ENCODE measurements at places on chromosomes 2 and 18.

DNA sequence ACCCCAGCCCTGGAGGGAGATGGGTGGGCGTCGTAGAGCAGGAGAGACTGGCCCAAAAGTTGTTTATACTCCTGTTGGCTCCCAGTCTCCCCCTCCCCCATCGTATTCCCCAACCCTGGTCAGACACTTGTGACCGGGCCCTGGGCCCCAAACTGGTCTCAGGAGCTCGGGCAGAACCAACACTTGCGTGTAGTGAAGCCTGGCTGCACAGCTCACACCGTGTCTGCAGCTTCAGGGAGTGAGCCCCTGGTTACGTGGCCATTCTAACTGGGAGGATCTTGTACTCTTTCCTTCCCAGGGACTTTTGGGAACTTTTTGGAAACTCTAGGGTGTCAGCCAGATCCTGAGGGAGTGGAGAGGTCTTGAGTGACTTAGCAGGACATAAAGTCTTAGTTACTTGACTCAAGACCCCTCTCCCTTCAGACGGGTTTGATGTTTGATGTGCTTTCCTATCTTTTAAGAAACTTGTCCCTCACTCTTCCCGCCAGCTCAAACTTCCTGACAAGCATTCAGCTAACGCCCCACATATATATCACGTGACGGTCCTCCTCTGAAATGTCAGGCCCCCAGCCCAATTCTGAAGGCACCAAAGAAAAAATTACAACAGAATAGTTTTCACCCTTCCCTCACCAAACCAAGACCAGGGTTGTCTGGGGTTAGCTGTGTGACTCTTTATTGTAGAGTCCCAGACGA lies 2.3 kb downstream of the PKDCC start:
- DNase-seq: no peak

DNA sequence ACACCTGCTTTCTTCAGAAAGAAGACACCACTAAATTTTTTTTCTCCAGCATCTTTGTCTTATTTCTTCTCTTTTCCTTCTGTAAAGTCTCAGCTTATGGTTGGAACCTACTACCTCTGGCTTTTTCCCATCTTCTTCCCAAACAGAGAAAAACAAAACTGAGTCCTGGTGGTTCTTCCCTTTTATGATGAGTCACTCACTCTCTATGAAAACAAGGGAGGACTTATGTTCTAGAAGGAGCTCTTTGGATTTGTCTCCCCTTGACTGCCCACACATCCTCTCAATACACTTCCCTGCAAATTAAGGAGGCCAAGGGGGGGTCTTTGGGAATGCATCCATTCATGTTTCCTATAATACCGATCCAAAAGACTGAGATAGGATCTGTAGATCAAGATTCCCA lies 22.1 kb upstream of the MEIS1 start:
- no peak for DNase-seq

GRCh38 chr2:63788071-63788470 lies 53.6 kb upstream of the UGP2 start:
- no peak for DNase-seq

- no peak for DNase-seq
These were observed 992.7 kb downstream of the BCL11A start for GRCh38 chr2:59560769-59561168.

DNA sequence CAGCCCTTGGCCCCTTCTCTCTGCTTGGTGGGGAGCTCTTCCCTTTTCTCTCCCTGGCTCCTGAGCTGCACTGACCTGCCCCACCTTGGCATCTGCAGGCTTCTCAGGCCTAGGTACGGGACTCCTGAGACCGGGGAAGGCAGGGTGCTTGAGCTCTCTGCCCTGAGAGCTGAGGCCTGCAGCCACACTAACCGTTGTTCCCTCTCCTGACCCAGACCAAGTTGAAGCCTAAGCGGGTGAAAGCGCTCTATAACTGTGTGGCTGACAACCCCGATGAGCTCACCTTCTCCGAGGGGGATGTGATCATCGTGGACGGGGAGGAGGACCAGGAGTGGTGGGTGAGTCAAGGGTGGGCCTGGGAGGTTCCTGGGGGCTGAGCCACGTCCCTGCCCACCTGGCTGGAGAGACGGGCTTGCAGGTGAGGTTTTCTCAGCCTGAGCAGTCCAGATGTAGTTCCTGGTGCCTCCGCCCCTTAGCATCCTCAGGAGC lies 22.2 kb downstream of the ITGB1BP1 start:
- no peak for DNase-seq

DNA sequence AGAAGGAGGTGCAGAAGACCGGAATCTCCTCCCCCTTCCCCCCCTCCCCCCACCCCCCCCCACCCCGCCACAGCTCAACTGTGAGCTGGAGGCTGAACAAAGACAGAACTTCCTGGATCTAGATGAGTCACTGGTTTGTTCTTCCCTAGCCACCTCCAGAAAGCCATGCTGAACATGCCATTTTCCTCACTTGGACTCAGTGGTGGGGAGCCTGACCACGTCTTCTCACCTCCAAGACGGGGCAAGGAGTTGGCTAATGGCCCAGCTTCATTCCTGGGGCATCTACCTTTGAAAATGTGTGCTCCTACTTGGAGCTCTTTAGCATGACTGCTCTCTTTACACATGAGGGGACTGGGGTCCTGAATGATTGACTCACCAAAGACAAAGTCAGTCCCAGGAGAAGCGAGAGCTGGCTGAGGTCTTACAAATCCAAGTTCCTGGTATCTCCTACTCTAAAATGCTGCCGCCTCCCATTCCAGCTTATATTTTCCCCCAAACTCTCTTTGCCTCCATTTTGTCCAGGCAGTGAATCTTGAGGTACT lies 22.6 kb upstream of the FZD5 start:
- DNase-seq: no peak

DNA sequence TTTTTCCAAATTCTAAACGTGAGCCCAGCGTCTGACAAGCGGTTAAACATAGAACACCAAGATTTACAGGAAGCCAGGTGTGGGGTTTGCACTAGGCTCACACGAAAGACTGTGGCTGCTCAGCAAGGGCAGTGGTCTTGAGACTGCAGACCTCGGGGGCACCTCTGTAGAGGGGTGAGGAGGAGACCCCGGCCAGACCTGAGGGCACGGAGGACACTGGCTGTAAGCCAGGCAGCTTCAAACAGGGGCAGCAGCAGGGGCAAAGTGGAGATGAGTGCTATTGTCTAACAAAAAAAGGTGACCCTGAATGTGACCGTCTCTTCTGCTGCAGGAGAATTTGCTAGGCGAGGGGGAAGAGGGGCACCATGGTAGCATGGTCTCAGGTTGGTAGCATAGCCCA lies 140.3 kb downstream of the CYP26B1 start:
- no peak for DNase-seq

GRCh38 chr2:26989156-26989555 lies 18.7 kb downstream of the MAPRE3 start:
- no peak for DNase-seq

- DNase-seq: no peak
These were observed 32.1 kb upstream of the SIGLEC15 start for GRCh38 chr18:45793264-45793965.

GRCh38 chr2:222887124-222887523 lies 26.3 kb downstream of the ACSL3 start:
- DNase-seq: no peak

GRCh38 chr2:219542931-219543595 lies 546 bp downstream of the CHPF start:
- DNase-seq: no peak

DNA sequence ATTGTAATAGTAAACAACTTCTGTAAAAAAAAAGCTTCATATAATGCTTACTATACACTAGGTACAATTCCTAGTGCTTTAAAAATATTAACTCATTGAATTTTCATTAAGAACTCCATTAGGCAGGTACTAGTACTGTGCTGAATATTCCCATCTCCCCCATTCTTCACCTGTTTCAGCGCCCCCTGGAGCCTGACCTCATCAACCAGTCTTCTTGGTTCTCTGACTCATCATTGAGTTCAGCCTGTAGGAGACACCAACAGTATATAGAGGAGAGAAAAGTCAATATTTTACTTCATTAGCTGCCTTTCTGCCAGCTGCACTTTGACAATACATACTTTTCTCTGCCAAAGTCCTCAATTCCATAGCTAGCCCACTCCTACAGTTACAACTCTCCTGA lies 1009.9 kb upstream of the KLHL29 start:
- DNase-seq: no peak

GRCh38 chr18:61765097-61765496 lies 127.7 kb downstream of the RNF152 start:
- DNase-seq: no peak

- no peak for DNase-seq
These were observed 2.0 kb downstream of the YPEL5 start for GRCh38 chr2:30148850-30149249.

GRCh38 chr18:62938006-62938405 lies 222.7 kb downstream of the PHLPP1 start:
- DNase-seq: no peak

DNA sequence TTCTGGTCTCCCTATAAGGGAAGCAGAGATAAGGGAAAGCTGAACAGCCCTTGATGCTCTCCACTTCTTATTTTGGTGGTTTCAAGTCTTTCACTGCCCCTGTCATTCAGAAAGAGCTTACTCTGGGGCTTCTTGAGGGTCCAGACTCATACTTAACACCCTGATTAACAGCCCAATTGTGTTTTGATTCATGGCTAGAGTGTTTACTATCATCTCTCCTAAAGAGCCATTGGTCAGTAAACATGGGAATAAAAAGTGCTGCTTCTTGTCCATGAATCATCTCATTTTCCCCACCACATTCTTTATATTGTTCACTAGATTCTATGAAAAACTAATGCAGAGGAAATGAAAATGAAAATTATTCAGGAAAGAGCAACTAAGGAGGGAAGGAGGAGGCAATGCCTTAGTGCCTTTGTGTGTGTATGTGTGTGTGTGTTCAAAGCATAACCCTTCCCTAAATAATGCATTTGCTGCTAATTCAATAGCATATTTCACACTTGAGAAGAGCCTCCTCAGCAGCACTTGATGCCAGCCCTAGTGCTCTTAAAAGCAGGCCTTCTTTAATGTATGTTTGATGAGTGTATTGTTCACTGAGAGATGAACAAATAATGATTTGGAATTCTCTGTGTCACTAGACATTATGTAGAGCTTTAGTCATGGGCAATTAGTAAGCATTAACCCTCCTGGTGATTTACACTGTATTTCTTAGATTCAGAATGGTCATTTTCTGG lies 63.5 kb downstream of the DCC start:
- DNase-seq: no peak

- no peak for DNase-seq
These were observed 222.8 kb downstream of the SOX11 start for GRCh38 chr2:5914811-5915611.

DNA sequence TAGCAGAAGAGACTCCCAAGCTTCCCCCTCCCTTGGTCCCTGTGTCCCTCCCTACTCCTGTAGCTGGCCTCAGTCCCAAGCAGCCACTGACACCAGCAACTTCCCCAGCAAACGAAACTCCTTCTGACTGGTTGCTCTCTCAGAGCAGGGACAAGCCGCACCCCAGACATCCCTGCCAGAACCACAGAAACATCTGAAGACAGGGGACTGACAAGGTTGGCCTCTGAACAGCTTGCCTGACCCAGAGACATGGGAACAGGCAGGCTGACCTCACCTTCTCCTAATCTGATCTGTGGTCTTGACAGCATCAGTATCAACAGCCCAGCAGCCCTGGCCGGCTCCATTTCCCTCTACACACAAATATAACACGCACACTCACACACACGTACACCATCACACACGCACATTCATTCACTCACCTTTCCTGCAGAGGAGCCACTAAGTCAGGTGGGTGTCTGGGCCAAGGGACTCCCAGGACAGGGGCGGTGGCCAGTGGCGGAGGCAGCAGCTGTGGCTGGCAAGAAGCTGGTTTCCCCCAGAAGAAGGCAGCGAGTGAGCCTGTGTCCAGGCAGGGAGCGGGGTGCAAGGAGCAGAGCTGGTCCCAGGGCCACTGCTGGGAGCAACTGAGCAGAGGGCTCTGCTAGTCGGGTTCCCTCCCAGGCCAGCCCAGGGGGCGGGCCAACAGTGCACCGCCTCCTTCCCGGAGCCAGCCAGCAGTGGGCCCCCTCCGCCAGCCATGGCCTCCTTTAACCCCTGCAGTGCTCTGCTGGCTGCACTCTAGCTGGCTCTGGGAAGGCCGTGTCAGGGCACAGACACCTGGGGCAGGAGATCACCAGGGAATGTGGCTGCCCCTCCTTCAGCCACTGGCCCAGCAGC lies 59.1 kb downstream of the TNS1 start:
- no peak for DNase-seq

DNA sequence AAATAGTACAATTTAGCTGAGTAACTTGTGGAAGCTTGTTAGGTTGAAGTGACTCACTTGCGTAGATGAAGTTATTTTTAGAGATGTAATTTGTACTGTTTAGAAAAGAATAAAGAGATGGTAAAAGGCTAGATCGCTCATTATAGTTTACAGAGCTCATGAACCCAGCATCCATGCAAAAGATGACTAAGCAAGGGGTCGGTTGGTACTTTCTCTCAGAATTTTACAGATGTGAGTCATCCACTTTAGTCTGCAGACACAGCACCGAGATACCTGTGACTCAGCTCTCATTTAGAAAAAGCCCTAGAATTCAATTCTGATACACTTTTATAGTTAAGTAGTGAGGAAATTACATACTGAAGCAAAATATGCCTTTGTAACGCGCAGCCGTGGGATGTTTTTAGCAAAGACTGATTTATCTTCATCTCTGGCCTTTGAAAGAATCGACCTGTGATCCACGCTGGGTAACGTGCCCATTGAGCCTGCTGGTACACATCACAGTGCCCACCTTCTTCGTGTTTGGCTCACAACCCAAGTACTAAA lies 116.5 kb upstream of the FOSL2 start:
- DNase-seq: peak; percentile 49

DNA sequence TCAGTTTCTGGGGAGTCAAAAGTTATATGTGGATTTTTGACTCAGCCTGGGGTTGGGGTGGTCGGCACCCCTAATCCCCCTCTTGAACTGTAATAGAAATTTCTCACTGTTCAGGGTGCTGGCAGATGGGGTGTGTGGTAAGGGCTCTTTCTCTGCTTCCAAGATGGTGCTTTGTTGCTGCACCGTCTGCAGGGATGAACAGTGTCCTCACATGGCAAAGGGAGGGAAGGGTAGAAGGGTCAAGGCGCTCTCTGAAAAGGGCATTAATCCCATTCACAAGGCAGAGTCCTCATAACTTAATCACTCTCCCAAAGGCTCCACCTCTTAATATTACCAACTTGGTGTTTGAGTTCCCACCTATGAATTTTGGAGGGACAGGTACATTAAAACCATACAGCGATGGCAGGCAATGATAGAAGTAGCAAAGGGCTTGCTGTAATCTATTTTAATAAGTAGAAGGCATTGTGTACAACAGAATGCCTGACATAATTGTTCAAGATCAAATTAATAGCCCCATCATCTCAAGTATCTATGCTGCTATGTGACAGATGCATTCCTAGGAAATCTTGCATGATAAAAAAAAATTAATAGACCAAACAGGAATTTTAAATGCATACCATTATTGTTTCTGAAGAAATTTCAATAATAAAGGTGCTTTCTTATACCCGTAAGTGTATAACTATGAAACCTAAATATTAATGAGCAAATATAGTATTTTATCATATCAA lies 28.1 kb downstream of the MMADHC start:
- no peak for DNase-seq
